ENCODE measurements at places on chromosomes 6 and 20.
A peak's percentile ranks its signal among the peaks of the same experiment; 100 is the strongest.

DNA sequence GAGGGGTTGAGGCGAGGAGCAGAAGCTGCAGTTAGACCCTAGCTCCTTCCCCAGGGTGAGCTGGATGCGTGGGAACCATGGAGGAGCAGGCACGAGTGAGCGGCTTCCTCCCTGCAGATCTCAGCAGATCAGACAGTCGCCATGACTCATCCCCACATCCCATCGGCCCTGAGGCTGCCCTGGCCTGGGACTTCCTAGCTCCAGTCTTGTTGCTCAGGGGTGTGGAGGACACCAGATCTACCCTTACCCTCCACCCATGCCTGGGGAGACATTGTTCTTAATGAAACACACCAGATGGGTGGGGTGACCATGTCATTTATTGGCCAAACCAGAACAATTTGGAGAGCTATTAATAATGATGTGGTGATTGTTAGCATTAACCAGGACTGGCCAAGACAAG is 36.3 kb upstream of the TGM2 start:
- no peak for DNase-seq

DNA sequence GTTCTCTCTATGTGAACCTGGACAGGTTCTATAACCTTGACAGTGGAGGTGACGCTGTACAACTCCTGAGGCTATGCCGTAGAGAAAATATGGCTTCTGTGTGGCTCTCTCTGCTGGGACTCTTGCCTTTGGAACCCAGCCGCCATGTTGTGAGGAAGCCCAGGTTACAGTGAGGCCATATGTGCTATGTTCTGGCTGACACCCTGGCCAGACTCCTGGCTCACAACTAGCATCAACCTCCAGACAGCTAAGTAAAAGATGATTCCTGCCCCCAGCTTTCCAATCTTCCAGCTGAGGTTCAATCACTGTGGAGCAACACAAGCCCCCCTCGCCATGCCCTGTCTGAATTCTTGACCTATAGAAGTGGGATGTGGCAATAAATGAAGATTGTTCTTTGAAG is 57.0 kb downstream of the PPP1R3G start:
- DNase-seq, result no peak

GRCh38 chr20:62925420-62926228 is 681 bp downstream of the DIDO1 start:
- peak; percentile 39 for DNase-seq

DNA sequence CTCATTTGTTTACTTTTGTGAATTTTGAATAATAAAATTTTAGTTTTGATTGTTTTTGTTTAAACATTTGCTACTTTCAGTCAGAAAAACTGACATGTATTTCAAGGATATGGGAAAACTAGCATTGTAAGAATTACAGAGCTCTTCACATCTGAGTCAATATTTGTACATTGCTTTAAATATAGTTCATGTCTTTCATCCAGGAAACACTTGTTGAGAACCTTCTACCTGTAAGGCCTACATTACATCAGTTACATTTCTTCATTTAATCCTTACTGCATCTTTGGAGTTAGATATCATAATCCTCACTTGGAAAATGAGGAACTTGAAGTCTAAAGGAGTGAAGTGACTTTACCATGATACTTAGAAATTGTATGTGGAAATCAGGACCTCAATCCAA is 242.9 kb downstream of the KCNQ5 start:
- DNase-seq, result no peak
